Cerebellum (tissue), 4 donors: ENCODE measurements at places on chromosomes 6 and 20.

GRCh38 chr20:11260611-11261010 lies 586.8 kb upstream of the JAG1 start:
- no peak for DNase-seq

- DNase-seq: no peak
Observed at GRCh38 chr6:5325173-5325572, 63.9 kb downstream of the FARS2 start.

DNA sequence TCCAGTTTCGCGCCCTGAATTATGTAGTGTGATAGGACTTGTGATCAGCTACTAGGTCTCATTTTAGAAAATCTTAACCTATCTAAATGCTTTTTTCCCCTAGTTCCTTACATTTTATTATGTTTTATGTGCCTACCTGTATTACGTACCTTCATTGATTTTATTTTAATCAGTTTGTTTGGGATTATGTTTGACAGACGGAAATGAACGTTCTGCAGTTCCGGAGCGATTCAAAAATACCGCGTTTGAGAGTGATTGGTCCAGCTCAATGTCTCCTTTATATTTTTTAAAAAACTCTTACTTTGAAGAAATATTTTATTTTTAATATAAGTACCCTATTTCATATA lies 114.3 kb upstream of the BTN3A2 start:
- peak; percentile 32 for DNase-seq

- DNase-seq: no peak
Observed at GRCh38 chr6:47405273-47405672, 72.3 kb upstream of the CD2AP start.

DNA sequence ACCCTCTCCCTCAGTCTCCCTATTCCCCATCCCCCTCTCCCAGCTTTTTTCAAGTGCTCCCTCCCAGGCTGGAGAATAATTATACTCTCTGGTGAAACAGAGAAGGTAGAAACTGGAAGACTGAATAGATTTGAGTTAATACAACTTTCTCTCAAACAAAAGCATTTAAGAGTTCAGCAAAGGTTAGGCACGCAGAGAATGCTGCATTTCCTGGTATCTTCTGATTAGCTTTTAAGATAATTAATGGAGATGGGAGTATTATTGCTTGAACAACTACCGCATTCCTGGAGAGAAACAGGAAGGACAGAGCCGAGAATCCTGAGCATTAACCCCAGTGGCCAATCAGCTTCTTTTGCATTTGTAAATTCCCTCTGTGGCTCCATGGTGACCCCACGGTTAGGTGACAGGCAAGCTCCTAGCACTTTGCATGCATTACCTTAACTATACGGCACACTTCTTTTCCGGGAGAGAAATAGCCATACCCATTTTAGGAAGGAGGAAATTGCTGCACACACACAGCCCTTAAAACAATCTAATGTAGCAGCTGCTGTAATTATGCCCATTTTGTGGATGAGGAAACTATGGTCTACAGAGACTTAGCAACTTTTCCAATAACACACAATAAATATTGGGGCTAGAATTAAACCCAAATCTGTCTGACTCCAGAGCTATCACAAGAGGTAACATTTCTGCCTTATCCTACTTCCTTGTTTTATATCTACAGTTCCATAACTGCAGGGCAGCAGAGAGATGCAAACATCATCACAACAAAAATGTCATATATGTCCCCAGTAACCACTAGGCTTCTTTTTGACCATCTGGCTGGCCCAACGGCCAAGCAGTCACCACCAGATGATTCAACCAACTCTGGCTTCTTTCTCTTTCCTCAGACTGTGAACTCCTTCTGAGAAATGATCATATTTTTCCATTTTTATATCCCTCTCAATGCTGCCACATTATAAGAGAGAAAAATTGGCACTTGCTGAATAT lies 169.9 kb downstream of the CD24 start:
- DNase-seq: no peak

DNA sequence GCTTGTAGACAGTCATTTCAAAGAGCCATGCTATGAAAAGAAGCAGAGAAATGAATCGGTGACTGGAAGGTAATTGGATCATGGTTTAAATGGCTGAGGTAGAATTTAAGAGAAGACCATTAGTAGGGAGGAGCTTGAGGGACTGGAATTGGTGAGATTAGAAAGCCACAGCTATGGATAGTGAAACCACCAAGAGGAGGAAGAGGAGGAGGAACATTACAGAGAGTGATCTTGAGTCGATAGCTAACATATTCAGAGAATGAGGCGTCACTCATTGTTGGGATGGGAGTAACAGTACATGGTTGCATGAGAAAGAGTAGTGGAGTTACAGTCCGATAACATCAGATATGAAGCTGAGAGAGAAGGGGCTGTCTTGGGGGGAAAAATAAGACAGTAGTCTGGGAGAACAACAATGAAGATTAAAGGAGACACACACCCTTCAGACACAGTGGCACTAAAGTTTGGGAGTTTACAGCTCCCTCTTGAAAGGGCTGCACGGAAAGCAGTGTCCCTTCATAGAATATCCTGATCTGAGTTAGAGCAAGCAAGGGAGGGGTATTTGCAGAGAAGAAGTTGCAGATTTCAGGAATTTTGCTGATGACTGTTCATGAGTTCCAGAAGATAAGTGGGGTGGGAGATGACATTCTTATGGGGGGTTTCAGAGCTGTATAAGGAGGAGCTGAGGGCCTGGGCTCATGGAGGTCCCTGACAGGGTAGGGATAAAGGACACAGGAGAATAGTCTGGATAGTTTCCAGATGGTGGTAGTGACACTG lies 15.1 kb upstream of the LAMP5 start:
- no peak for DNase-seq

DNA sequence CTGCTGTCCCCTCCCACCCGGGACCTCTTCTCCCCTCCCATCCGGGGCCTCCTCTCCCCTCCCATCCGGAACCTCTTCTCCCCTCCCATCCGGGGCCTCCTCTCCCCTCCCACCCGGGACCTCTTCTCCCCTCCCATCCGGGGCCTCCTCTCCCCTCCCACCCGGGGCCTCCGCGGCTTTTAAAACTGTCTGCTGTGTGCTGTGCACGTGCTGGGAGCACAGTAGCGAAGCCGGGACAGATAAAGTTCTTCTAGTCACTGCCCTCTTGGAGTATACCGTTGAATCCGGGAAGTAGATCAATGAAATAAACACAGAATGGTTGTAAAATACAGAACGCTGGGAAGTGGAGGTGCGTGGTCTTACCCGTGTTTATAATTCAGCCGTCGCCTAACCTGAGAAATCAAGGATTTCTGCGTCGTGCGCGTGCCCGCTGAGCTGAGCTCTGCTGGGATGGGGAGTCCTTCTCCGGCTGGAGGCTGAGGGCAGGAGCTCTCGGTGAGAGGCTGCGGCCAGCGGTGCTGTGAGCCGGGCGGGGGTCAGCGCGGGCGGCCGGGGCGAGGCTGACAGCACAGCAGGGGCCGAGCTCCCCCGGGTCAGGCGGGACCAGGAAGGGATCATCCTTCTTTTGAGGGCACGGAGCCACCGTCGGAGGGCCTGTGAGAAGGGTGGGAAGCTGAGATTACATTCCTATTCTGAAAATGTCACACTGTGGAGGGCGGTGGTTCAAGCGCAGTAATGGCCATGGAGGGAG lies 19.6 kb upstream of the KIF25 start:
- no peak for DNase-seq

DNA sequence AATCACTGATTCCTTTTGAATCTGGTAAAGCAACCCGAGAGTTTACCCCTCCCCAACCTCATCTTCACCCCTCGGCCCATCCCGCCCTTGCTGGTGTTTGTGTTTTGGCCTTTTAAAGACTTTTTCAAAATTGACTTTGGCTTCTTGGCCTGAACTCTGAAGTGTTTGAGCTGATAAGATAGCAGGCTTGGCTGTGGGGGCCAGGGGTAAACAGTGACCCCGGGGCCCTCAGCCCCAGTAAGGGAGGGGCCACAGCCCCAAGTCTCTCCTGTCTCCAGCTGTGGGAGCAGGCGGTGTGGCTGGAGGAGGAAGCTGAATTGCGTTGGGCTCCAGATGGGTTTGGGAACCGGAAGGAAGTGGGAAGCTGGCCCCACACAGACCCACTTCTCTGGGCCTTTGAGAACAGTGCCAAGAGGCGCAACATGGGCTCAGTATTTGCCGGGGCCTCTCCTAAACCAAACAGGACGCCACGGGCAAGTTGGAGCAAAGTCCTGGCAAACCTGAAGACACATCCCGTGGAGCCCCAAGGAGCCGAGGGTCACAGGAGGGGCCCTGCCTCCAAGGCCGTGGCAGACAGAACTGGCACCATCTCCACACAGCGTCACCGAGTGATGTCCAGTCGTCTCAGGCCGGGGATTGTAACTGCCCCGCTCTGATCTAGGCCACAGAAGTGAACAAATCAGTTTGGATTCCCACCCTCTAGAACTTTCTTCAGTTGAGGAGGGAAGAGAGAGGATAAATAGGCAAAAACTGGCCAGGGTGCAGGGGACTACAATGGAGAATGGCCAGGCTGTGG lies 54.3 kb upstream of the PTPN1 start:
- DNase-seq: no peak

DNA sequence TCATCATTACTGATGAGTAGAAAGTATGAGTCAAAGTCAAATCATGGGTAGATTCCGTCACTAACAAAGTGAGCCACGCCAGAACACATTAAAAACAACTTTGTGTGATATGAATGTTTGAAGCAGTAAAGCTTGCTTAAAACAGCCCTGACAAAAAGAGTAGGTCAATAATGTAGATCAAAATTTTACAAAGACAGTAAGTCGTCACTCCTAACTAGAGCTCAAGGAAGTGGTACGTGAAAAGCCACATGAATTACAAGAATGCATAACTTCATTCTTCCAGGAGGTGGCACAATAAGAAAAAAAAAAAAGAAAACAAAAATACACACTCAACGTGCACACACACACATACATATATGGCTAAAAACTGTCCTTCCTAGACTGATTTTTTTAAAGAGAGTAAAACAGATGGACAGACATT lies 69.9 kb downstream of the HACE1 start:
- DNase-seq: no peak

DNA sequence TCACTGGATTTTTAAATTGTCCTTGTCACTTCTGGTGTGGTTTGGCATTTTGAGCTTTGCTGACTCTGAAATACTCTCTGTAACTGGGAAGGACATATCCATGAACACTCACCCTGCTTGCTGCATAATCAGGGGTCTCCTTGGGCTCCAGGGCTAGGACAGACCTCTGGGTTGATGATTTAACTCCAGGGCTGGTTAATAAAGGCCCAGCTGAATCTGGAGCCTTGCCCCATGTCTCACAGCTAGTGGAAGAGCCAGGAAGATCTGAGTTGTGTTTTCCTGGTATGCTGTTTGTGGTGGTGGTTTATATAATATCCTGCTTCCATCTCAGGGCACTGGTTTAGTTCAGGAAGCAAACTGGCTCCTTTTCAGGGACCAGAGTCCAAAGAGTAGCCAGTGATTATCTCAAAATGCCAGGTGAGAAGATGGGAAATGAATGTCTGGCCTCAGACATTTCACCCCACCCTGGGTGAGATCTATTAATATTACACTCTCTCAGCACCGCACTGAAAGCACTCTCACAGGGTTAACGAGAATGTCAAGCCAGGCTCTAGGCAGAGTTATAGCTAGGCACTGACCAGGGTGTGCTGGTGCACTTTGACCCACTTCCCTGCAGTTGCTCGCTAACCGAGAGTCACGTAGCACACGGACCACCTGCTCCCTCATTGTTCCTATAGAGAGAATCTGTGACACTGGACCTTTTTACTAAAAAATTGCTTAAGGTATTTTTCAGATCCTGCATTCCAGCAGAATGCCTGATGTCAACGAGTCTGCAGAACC lies 90.1 kb upstream of the SLC22A16 start:
- peak; percentile 36 for DNase-seq

DNA sequence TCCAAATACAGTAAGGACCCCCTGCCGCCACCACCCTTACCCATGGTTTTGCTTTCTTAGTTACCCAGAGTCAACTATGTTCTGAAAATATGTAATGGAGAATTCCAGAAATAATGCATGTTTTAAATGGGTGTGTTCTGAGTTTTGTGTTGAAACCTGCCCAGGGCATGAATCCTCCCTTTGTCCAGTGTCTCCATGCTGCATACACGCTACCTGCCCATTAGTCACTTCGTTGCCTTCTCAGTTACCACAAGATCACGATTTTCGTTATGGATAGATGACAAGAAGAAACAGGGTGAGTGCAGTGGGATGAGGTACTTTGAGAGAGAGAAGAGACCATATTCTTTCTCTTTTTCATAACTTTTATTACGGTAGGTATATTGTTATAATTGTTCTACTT lies 10.6 kb downstream of the FARS2 start:
- no peak for DNase-seq

GRCh38 chr20:63394069-63394919 lies 33.1 kb upstream of the CHRNA4 start:
- peak; percentile 76 for DNase-seq

- no peak for DNase-seq
Observed at GRCh38 chr6:32840604-32841246, 2.2 kb upstream of the TAP2 start.

DNA sequence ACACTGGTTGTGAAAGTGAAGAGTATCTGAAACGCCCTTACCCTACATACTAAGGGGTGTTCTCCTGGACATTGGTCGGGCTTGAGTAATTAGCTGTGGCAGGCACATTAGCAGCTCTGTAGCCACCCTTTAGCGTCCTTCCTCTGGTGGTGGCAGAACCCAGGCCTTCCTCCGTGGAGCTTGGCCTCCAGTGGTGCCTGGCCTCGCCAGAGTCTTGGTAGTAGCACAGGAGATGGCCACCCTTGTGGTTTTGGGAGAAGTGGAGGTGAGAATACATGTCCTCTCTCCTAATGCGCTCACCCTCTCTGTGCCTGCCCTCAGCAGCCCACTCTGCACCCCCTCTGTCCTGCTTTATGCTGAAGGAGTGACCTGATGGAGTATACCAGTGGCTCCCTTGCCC lies 17.6 kb upstream of the UQCC2 start:
- DNase-seq: no peak

DNA sequence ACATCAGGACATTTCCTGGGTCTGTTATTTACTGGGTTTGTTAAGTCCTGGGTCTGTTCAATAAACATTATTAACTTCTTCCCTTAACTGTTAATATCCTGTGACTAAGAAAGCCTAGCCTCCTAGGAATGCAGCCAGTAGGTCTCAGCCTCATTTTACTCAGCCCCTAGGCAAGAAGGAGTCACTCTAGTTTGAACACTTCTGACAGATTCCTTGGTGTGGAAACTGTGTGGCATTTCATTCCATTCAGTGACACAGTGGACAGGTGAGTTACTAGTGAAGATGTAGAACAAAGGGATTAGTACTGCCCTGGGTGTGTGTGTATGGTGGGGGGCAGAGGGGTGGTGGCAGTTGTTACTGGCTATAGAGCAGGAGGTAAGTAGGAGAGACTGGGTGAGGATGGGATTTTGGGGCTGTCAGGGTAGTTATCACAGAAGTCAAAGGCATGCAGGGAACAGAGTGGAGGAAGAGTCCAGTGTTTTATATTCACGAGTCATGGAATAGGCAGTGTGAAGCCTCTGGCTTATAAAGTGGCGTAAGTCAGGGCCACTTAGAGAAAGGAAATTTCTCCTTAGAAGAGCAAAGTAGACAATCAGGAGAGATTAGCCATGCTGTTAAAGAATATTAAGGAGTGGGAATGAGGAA lies 28.4 kb downstream of the RNF182 start:
- no peak for DNase-seq

GRCh38 chr6:119325559-119326265 lies 23.8 kb downstream of the MAN1A1 start:
- no peak for DNase-seq

- DNase-seq: no peak
Observed at GRCh38 chr6:97275804-97276203, 7.2 kb downstream of the MMS22L start.
